ENCODE measurements at places on chromosomes 12 and 14.

- peak; percentile 81 for DNase-seq
These were observed 73.3 kb upstream of the PLXNC1 start for GRCh38 chr12:94074980-94075629.

GRCh38 chr12:101826766-101827368, 3.9 kb downstream of the GNPTAB start:
- no peak for DNase-seq

- no peak for DNase-seq
These were observed 23.8 kb upstream of the PCNX4 start for GRCh38 chr14:60067882-60068281.

- no peak for DNase-seq
These were observed 12.2 kb downstream of the FBXL14 start for GRCh38 chr12:1581973-1582708.

GRCh38 chr12:127893895-127894609, 372.9 kb upstream of the TMEM132C start:
- no peak for DNase-seq

DNA sequence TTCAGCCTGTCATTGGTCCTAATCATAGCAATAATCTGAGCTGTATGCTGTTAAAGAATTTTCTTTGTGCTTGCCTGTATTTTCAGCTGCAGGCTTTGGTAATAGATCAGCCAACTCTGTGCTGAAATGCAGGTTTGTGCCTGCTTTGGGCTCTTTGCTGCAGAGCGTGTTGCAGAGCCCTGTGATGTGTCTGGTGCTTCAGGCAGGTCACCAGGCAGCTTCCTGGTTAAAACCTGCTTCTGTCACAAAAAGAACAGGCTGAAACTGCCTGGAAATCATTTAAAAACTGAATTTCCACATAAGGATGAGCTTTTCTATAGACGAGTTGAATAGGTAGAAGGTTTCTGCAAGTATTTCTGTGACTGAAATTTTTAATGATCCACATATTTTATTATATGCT, 3.1 kb downstream of the DIP2B start:
- DNase-seq: no peak

GRCh38 chr14:51979088-51979709, 10.1 kb upstream of the RTRAF start:
- DNase-seq: peak; percentile 73

DNA sequence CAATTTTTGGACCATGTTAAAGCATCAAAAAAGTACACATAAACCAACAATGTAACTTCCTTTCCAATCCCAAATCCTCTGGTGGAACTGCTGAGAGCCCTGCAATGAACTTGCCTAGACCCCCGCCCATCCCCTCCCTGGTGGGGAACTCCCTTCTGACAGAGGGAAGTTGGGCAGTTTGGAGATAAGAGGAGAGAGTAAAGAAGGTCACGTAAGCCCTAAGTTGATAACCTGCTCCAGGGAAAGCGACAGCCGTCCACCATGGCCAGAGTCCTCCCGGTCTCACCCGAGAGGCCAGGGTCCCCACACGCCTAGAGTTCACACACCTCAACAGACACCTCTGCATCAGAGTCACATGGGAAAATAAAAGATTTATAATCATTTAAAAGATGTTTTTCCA, 138.7 kb downstream of the EGLN3 start:
- DNase-seq: no peak

DNA sequence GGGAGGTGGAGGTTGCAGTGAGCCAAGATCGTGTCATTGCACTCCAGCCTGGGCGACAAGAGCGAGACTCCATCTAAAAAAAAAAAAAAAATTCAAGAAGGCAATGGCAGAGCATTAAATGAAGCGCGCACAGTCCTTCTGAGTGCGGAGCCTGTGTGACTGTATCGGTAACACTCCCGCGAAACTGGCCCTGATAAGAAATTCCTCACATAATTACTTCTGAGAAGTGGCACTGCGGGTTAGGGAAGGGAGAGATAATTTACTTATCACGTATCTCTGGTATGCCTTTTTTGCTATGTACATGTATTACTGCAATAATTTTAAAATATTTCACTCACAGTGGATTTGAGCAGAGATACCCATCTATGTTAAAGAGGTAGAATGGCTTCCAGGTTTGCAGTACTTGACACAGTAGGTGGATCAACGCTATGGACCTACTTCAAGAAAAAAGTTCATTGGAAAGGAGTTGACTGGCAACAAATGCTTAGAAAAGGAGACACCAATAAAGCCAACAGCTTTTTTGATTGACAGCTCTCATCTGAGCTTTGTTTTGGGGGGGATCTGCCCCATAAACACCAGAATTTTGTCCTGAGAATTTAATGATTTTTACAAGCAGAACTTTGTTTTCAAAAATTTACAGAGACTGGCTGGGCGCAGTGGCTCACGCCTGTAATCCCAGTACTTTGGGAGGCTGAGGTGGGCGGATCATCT, 29.2 kb upstream of the SPTLC2 start:
- no peak for DNase-seq

- DNase-seq: no peak
These were observed 103.0 kb downstream of the PEBP1 start for GRCh38 chr12:118238888-118239287.

GRCh38 chr12:132342251-132343227, 13.2 kb upstream of the GALNT9 start:
- no peak for DNase-seq

- DNase-seq: no peak
These were observed 411.7 kb upstream of the FLRT2 start for GRCh38 chr14:85118274-85118673.

Measured in fibroblast of skin of back (primary cell).